ENCODE measurements at places on chromosomes 1 and 21.

DNA sequence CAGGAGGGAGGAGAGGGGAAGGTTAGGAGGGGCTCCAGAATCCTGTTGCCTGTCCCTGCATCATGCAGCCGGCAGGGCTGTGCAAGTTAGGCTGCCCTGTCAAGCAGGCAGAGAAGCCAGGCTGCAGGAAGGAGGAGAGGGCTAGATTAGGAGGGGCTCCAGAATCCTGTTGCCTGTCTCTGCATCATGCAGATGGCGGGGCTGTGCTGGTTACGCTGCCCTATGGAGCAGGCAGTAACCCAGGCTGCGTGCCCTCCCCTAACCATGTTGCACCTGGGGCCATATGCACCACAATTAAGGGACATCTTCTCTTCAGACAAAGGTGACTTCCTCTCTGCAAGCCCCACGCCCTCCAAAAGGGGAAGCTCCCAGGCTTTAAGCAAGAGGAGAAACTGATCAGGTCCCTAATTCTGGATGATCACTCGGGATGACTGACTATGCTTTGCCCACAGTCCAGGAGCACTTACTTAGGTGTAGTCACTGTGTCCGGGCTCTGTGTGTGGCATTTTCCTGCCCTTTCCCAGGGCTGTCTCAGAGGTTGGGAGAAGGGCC, 457.4 kb downstream of the SETD4 start:
- DNase-seq: no peak

DNA sequence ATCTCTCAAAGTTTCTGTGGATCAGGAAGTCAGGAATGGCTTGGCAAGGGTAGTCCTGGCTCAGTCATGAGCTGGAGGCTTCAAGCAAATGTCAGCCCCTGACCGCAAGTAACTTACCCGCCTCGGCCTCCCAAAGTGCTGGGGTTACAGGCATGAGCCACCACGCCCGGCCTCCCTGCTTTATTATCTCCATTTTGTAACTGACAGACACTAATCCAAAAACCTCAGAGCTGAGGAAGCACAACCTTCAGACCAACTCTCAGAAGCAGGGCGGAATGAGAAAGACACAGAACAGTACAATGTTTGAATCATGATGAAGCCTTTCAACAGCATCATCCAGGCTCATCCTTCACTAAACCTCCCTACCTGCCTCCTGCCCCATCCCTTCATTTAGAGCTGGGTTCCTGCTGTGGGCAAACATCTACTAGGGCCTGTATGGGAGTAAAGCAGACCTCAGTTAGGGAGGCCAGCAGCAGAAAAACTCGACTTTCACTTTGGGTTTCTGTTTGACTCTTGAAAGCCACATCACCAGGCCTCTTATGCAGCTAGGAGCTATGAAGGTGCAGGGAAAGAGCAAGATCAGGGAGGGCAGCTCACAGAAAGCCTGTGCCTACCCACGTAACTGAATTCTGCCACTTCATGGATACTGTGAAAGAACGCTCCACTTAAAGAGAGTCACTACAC, 84.4 kb upstream of the RAB4A start:
- no peak for DNase-seq

DNA sequence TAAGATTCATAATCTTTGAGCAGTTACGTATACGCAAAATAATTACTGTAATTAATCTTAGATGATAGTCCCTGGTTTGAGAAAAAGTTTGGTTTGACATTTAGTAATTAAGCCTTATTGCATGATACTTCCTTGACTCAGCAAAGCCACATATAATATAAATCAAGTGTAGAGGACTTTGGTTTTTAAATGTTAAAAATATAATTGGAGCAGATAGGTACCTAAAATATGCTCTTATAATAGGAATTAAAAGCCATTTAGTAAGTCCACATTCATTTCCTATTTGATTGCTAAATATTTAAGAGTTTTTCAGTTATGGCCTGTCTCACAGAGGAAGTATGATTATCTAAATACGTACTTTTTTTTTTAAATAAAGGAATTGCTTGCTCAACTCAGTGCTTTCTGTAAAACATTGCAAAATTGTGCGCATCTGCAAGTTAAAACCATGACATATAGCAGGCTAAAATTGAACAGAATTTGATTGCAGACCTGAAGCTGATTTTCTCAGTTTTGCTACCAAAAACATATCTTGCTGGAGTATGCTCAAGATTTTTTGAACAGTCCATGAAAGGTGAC, 20.4 kb downstream of the RPE65 start:
- no peak for DNase-seq

DNA sequence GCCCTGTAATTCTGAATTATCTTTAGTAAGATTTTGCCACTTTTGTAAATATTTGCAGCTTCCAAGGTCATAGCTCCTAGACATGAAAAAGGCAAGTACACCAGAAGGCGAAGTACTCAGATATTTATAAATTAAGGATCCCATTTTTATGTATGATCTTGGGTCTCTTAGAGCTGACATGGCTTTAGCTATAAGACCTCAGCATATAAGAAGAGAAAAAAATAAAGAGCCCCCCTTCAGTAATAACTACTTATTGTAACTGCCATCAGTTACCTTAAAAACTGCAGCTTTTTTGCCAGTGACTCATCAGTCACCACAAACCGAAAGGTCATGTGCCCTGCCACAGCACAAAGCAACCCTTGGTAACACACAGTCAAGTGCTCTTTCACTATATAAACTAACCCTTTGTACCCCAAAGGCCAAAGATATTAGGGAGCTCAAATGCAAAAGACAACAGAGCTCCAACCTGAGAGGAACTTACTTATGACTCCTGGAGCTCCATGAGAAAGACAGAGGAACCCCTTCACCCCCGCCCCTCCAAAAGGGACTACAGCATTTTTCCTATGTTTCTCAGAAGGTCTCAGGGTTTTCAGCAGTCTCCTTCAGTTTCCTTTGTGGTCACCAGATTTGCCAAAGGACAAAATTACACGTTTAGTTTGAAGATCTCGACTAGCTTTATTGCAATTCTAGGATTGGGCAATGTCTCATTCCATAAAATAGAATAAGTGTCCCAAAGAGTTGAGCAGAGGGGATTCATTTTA, 219.8 kb upstream of the DUSP10 start:
- no peak for DNase-seq

DNA sequence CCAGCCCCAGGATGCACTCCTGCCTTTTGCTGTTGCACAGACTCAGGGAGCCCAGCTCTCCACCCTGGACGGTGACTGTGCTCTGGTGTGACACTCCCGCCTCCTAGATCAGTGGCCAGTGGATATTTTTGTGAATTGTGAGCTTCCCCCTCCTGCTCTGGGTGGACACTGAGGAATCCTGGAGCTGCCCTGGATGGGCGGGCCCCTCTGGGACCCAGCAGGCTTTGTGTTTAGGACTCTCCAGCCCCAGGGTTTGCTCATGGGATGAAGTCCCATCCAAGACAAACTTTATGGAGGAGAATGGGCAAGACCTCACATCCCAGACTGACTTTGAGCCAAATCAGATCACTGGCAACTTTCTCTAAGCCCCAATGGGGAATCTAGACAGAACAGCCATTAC, 16.1 kb downstream of the SLC6A9 start:
- no peak for DNase-seq

GRCh38 chr1:226711976-226712741, 26.9 kb downstream of the ITPKB start:
- DNase-seq: no peak

DNA sequence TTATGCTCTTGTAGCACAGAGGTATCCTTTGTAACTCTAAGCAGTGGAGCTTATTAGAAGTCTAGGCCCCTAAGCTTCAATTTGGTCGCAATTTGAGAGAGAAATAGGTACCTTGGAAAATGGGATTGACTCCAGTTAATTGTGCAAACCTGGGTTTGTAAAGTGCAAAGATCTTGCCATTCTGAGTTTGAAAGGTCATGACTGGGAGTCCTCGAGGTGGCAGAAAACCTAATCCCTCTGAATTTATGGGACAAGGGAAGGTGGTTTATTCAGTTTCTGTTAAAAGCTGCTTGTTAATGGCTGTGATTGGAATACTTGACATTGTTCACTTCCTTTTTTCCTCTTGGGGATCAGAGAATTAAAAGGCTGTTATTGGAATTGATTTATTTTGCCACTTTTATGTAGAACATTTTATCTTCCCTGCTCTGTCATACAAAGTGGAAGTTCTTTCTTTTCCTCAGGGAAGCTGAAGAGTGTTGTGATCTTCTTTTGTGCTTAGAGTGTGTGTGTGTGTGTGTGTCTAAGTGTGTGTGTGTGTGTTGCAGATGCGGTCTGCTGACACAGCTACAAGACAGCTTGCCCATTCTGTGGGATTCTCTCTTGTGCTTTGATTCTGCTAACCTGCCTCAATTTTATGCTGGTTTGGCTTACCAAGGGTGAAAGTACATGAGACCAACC, 144.5 kb downstream of the SPATA46 start:
- no peak for DNase-seq

DNA sequence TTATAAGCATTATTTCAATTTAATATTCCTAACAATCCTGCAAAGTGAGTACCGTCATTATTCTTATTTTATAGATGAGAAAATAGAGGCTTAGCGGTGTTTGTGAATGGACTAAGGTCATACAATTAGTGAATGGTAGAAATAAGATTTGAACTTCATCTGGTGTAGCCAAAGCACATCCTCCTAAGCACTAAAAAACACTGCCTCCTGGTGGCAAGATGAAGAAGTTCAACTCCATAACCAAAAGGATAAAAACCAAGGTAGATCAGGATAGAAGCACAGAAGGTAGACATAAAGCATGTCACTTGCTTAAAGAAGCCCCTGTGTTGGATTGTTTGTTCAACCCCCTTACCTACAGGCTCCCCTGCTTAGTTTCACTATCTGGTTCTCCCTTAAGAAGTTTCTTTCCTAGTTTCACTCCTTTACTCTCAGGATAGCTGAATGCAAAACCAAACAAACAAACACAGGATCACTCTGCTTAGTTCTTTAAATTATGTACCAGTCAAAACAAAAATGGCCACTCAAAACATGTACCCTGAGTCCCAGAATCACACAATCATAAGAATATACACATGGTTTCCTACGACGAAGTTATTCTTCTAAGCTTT, 12.7 kb upstream of the AIM2 start:
- DNase-seq: no peak

DNA sequence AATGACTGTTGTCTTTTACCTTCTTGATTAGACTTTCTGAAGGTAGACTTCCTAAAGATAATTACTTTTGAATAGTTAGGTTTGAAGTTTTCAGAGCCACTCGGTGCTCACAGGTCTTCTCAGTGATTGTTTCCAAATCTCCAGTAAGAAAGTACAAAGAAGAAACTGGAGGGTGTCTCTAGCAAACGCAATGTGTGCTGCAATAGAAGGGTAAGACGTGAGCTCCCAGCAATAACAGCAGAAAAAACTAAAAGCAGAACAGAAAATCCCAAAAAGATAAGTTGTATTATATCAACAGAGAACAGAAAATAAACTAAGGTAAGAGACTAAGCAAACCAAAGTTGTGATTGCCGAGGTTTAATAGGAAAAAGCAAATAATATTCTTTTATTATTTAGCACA, 1.8 kb downstream of the CTTNBP2NL start:
- DNase-seq: no peak

DNA sequence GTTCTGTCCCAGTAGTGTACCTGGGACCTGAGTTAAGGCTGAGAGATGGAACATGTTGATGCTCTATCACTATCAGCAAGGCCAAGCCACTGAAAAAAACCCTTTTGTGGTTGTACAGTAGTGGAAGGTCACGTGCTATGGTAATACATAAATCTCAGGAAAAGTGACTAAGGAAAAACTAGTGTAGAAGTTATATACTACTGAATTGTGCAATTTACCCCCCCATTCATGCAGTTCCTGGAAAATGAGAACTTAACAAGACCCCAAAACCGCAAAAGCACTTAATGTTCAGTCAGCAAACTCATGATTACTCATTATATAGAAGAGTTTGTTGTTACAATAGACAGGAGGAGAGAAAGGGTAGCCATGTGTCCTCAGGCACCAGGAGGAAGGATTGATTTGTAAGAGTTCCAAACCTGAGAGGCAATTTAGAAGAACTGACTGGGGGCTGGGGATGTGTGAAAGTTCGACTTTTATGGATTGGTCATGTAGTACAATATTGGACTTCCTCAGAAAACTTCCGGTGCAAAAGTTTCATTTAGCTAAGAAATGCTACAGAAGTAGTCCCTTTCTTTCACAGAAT, 91.6 kb downstream of the RGL1 start:
- DNase-seq: no peak

DNA sequence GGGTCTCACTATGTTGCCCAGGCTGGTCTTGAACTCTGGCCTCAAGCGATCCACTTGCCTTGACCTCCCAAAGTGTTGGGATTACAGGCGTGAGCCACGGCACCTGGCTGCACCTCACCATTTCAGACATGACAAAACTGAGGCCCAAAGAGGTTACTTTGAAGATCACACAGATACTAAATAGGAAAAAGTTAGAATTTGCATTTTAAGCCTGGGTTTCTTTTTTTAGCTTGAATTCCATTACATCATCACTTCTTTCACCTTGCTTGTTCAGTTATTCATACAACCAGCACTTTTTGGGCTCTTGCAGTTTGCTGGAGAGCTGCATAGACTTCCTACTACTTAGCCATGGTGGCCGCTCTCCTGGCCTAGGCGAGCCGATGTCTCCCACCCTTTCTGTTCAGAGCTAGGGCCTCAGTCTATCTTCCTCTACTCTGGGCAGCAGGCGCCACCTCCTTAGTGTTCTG, 16.3 kb upstream of the CD2 start:
- DNase-seq: no peak

GRCh38 chr1:159823406-159823805, 3.3 kb upstream of the SLAMF8 start:
- no peak for DNase-seq

- no peak for DNase-seq
Measured at GRCh38 chr1:180428782-180429695, 73.3 kb downstream of the ACBD6 start.

GRCh38 chr1:9093581-9093980, 24.1 kb upstream of the SLC2A5 start:
- DNase-seq: no peak

DNA sequence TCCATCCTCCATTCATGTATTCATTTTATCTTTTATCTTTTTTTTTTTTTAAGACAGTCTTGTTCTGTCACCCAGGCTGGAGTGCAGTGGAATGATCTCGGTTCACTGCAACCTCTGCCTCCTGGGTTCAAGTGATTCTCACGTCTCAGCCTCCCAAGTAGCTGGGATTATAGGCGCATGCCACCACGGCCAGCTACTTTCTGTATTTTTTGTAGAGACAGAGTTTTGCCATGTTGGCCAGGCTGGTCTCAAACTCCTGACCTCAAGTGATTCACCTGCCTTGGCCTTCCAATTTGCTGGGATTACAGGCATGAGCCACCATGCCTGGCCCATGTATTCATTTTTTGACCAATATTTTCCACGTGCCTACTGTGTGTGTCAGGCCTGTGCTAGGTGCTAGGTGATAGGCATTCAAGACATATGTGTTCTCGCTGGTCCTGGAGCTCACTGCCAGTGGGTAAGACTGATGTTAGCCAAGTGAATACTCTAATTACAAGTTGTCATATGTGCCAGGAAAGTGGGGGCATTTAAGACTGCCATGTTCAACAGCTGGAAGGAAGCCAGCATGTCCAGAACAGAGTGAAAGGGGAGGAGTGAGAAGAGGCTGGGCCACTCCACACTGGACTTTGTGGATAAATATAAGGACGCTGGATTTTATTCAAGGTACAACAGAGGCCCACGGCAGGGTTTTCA, 5.3 kb upstream of the CELSR2 start:
- DNase-seq: no peak

- DNase-seq: peak; percentile 7
Measured at GRCh38 chr1:223840254-223840653, 5.5 kb downstream of the TP53BP2 start.

GRCh38 chr1:215567491-215568298, 591 bp downstream of the KCTD3 start:
- DNase-seq: peak; percentile 56

All from midbrain (tissue), 1 donor.